ENCODE measurements at places on chromosomes 12 and 14.

DNA sequence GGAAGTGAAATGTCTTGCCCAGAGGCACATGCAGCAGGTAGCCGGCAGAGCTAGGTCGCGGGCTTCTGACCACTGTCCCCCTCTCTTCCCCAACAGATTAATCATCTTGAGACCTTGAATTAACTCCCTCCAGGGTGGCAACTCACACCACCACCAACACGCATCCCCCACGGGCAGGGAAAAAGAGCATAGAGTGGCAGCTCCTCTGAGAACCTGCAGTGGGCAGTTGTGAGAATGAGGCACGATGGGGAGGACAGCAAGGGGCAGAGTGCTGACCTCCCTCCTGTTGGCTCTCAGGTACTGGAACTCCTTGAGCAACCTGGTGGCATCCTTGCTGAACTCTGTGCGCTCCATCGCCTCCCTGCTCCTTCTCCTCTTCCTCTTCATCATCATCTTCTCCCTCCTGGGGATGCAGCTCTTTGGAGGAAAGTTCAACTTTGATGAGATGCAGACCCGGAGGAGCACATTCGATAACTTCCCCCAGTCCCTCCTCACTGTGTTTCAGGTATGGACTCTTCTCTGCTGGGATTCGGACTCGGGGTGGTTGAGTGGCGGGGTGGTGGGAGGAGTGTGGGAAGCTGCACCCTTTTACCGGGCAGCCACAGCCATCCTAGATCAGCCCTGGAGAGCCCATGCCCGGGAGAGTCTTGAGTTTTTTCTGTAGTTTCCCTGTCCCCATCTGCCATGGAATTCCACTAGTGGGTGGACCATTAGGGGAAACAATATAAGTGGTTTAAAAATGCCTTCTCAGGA lies 213.3 kb upstream of the FKBP4 start:
- H3K27ac ChIP-seq = no peak overlapping the region
- no peaks in the 10 kb centered on the region for H3K36me3 ChIP-seq
- H3K4me3 ChIP-seq = no peak overlapping the region

DNA sequence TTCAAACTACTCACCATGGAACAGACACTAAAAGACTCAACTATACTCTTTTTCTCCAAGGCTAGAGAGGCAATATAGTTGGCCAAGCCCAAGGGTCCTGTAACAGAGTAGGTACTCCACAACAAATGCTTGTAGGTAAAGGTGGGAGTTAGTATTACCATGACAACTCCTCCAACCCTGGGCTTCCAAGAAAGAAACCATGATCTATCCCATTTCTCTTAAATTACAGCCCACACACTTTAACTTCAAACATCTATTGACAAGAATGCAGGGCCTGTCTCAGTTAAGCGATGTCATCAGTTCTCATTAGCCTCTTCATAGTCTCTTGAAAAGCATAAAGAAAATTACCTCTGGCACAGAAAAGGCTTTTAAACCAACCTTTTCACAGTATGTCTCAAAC lies 25.0 kb downstream of the ERH start:
- H3K4me1 ChIP-seq = no peaks in the 10 kb centered on the region
- no peak overlapping the region for H3K4me3 ChIP-seq
- H3K27me3 ChIP-seq = no peaks in the 10 kb centered on the region

DNA sequence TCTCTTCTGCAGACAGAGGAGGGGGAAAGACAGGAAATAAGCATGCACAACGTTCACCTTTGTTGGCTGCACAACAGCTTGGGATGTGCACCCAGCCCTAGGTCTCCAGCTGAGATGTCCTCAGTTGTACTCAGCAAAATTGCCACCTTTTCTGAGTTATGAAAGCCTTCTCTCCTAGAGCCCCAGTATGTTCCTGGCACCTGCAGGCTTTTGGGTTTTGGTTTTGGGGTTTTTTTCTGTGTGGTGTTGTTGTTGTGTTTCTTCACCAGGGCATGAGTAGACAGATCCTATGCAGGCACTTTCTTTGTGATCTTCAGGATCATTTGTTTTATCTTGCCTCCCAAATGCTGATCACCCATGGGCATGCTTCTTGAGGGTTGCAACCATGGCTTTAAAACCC lies 463.4 kb downstream of the DPF3 start:
- no peak overlapping the region for H3K27ac ChIP-seq
- no peaks in the 10 kb centered on the region for H3K4me1 ChIP-seq
- H3K27me3 ChIP-seq = no peaks in the 10 kb centered on the region
- H3K4me3 ChIP-seq = no peak overlapping the region
- DNase-seq = no peak

GRCh38 chr14:21894003-21894897 lies 220.6 kb upstream of the OR4E1 start:
- H3K36me3 ChIP-seq = no peaks in the 10 kb centered on the region
- H3K27me3 ChIP-seq = no peaks in the 10 kb centered on the region
- no peaks in the 10 kb centered on the region for H3K4me1 ChIP-seq
- no peak for DNase-seq
- H3K4me3 ChIP-seq = no peak overlapping the region

DNA sequence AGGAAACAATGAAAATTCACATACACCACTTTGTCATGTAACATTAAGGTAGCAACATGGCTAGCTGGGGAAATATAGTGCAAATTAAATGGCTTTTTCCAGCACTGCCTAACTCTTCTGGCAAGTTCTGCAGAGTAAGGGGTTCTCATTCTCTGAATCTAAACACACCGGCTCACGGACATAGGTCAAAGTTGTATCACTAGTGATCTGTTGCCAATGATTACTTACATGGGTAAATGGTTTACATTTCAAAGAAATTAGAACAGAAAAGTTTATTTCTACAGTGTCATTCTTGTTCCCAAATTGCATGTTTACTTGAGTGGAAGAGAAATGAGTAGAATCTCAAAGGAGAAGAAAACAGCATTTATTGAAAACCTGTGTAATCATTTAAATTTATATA lies 381.9 kb downstream of the PRKD1 start:
- no peaks in the 10 kb centered on the region for H3K4me1 ChIP-seq
- no peaks in the 10 kb centered on the region for H3K36me3 ChIP-seq
- H3K27ac ChIP-seq = no peak overlapping the region
- H3K27me3 ChIP-seq = no peaks in the 10 kb centered on the region
- H3K4me3 ChIP-seq = no peak overlapping the region

- H3K36me3 ChIP-seq = no peaks in the 10 kb centered on the region
- H3K27ac ChIP-seq = no peak overlapping the region
- DNase-seq = no peak
- no peak overlapping the region for H3K4me3 ChIP-seq
- no peaks in the 10 kb centered on the region for H3K27me3 ChIP-seq
Measured at GRCh38 chr12:67151886-67152285, 117.3 kb upstream of the CAND1 start.

DNA sequence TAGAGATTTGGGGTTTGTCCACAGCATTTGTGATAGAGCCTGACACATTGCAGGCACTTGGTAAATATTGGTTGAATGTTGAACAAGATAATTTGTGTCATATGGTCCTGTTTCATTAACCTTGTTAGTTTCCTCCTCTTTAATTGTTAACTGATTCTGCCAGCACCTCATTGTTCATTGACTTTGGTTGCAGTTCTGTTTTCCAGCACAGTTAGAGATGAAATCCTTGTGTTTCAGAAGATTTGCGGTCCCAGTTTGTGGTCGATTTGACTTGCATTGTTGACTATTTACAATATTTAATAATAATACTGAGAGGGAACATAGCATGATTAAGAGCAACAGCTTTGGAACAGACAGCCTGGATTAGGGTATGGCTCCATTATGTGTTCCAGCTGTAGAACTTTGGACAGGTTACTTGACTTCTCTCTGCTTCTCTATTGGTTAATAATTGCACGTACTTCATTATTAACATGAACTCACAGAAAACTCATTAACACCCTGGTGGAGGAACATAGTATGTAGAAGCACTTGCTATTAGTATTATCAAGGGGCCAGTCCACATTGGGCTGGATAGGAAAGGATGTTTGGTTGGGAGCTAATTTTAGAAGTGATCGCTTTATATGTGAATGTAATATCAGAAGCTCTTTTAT lies 8.7 kb downstream of the DRAM1 start:
- H3K27ac ChIP-seq = no peak overlapping the region
- H3K27me3 ChIP-seq = no peaks in the 10 kb centered on the region
- DNase-seq = no peak
- H3K4me1 ChIP-seq = no peaks in the 10 kb centered on the region
